ENCODE measurements at places on chromosomes 7 and 10.

DNA sequence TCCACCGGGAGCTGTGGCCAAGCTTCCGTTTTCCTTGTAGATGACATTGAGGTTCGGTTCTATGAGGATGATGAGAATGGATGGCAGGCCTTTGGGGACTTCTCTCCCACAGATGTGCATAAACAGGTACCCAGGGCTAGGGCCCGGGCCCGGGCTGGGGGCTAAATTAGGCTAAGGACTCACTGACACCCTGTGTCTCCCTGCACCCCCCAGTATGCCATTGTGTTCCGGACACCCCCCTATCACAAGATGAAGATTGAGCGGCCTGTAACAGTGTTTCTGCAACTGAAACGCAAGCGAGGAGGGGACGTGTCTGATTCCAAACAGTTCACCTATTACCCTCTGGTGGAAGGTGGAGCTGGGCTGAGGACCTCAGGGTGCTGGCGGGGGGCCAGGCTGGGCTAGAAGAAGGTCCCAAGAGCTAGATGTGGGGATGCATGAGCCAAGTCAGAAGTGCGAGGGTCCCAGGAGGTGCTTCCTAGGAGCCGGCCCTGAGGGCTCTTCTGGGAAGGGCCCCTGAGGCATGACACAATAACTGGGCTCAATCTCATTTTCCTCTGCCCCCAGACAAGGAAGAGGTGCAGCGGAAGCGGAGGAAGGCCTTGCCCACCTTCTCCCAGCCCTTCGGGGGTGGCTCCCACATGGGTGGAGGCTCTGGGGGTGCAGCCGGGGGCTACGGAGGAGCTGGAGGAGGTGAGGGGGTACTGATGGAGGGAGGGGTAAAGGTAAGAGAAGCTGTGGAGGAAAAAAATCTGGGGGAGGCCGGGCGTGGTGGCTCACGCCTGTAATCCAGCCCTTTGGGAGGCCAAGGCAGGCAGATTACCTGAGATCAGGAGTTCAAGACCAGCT is 2.9 kb downstream of the NFKB2 start:
- DNase-seq, result no peak

DNA sequence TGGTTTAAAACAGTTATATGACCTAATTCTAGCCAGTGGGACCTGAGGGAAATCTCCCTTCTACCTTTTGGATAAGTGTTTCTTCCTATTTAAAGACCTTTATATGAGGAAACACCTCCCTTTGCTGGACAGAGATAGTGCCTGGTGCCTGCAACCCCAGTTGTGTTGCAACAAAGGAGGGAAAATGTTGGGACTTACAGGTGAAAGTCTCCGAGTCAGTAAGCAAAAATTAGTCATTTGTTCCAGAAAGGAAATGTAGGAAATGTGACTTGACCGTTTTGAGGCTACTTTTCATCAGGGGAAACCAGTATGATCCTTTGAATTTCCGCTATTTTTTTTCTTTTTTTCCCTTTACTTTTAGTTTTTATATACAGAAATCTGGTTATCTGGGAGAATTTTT is 165.5 kb downstream of the DKK1 start:
- no peak for DNase-seq

- DNase-seq, result peak; percentile 87
Observed at GRCh38 chr7:146961617-146962016, 845.0 kb downstream of the CNTNAP2 start.

DNA sequence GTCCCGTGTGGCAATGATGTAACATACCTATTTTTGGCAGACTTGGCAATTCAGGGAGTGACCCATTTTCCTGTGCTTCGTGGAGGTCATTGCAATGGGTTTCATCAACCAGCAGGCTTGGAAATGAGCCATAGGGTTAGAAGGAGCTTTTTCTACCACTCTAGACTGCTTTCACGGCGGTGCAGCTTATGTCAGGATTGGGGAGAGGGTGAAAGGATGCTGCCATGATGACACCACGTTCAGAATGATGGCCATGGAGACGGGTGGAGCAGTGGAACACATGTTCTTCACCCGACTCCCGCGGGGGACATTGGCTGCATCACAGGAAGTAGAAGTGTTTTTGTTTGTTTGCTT is 220.2 kb downstream of the EMX2 start:
- no peak for DNase-seq

DNA sequence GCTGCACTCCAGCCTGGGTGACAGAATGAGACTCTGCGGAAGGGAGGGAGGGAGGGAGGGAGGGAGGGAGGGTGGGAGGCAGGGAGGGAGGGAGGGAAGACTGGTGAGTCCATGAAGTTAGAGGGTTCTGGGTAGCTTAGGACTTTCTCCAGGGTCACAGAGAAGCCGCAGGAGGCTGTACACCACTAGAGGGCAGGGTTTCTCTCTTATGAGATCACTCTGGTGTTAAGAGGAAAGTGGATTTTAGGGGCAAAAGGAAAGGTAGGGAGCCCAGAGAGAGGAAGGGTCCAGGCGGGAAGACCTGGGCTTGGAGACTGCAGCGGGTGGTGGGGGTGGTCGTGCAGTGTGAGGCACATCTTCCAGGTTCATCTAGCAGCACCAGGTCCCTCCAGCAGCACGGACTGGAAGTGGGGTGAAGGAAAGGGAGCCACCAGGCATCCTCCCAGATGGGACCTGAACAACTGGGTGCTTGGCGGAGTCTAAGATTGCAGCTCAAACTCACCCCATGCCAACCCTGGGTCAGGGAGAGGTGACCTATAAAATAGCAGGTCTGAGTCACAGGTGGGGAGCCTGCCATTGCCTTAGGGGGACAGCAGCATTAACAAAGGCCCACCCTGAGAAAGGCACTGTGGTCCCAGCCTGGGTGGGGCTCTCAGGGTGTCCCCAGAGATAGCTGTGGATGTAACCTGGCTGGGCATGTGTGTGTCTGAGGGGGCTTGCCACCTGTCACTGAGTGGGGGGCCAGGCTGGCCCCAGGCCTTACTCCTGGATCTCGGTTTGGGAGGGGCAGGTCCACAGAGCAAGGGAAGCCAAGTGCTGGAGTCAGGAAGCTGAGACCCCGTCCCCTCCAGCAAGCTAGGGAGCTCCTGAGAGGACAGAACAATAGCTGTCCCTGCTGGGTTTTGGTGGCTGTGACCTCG is 48.5 kb upstream of the SLC29A3 start:
- peak; percentile 31 for DNase-seq

DNA sequence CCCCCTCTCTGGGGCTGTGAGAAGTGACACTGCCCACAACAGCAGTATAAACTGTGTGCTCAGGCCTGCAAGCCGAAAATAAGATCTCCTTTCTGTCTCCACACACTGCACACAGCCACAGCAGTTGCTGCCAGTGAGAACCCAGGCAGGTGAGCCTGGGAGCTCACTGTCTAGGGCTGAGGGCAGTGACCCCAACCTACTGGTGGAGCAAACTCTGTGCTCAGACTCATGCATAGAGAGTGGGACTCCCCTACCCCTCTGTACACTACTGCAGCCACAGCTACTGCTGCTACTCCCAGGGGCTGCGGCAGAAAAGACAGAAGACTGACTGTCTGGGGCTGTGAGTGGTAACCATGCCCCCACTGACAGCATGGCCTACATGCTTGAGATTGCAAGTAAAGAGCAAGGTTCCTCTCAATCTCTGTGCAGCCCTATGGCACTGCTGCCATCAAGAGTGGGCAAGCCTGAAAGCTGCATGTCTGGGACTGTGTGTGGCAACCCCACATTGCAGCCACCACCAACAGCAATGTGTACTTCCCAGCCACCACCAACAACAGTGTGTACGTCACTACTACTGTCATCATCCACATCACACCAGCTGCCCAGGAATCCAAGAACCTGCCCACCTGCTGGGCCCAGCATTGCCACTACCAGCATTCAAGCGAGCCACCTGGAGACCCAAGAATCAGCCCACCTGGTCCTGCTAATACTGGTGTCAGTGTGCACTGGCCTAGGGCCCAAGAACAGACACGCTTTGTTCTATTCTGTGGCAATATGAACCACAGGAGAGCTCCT is 226.1 kb downstream of the XPNPEP1 start:
- DNase-seq, result no peak

DNA sequence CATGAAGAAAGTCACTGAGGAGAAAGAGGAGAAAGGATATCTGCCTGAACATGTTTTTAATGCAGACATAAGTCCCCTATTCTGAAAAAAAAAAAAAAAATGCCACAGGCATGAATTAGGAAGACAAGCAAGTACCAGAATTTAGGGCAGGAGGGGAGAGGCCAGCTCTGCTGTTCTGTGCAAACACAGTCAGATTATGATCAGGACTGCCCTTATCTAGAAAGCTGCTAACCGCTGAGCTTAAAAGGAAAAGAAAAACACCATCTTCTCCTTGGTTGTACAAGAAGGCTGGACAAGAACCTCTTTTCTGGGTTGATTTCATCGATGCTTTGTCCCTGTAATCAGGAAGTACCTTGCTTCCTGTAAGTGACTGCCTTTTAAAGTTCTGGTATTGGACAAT is 15.3 kb upstream of the PWWP2B start:
- DNase-seq, result no peak

GRCh38 chr10:126459878-126460481 is 71.7 kb upstream of the ADAM12 start:
- peak; percentile 44 for DNase-seq

DNA sequence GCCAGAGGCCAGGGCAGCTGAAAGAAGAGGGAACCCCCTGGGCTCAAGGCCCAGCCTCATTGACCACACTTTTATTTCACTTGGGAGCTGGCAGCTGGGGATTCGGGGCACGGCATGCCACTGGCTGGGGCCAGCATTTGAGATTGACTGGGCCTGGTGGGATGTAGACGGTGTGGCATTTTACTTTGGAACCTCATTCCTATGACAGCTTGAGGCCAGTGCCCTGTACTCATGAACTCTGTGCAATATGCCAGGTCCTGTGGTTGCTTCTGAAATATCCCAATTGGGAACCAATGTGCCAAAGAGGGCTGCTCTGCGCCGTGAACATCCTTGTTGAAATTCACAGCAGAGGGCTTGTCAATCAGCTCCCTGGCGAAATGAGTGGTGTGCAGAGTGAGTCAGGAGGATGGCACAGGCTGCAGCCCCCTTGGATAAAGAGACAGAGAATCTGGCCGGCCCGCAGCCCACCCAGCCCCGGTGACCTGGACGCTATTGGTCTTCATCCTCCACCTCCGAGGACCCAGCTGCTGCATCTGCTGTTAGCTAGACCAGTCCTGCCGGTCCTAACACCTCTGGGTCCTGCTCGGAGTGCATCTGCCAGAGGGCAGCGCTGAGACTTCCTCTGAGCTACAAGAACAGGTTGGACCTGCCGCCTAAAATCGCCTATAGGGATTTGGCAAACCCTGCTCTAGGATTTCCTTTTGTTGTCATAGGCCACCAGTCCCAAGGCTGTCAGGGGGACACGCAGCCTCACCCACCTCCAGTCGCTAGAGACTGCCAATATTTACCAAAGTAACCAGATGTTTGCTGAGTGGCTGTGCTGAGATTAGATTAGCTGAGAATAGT is 58.0 kb downstream of the PRKAG2 start:
- DNase-seq, result no peak

- no peak for DNase-seq
Observed at GRCh38 chr10:102923601-102924000, 5.5 kb downstream of the CNNM2 start.

- DNase-seq, result no peak
Observed at GRCh38 chr7:92669616-92670165, 79.5 kb upstream of the FAM133B start.

DNA sequence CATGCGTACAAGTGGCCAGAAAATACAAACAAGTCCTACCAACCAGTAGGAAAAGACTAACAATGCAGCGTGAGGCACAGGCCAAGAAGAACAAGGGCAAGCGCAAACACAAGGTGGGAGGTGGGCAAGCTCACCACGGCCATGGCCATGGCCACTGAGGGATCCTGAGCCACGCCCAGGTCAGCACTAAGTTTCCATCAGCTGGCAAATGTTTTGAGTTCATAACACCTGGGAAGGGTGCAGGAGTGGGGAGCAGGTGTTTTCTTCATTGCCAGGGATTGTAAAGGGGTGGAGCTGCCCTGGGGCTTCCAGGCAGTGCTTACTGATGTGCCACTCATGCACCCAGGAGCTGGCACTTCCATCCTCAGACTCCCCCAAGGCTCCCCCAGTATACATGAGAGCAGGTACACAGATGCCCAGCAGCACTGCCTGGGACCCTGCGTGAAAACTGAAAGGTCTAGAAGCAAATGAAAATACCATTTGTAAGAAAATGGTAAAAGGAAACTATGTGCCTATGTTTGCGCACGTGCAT is 139.2 kb upstream of the RET start:
- no peak for DNase-seq
